ENCODE measurements at places on chromosomes 3 and 15.

DNA sequence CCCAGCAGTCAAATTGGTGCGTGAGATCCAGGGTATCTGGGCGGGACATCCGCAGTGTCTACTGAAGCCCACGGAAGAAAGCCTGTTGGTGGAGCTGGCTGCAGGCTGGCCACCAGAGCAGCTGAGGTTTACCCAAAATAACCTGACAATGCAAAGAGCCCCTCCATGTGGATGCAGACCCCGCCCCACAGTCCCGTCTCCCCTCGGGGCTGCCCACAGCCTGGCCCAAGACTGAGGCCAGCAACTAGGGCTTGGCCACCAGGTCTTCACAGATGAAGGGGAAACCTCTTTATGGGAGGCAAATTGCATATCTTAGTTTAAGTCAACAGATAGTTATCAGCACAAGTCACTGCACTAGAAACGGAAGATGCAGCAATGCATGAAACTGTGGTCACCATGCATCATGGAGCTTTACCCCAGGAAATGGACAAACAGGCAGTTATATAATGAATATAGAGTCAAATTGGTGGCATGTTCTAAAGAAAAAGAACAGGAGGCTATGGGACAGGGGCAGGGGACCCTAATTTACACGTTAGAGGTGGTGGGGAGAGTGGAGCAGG, 86.3 kb downstream of the ARNT2 start:
- no peak for DNase-seq

- DNase-seq: no peak
Observed at GRCh38 chr15:61621146-61621545, 392.0 kb upstream of the RORA start.

DNA sequence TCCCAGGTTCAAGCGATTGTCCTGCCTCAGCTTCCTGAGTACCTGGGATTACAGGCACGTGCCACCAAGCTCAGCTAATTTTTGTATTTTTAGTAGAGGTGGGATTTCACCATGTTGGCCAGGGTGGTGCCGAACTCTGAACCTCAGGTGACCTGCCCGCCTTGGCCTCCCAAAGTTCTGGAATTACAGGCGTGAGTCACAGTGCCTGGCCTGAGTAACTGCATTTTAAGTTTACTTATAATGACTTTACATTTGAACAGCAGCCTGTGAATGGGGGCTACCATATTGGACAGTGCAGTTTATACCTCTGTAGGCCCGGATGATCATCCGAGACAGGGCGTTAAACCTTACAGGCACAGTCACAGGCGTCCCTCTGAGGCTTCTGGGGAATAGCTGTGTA, 24.8 kb downstream of the EAF1 start:
- DNase-seq: no peak

GRCh38 chr15:100096700-100097099, 245.1 kb downstream of the ADAMTS17 start:
- no peak for DNase-seq

DNA sequence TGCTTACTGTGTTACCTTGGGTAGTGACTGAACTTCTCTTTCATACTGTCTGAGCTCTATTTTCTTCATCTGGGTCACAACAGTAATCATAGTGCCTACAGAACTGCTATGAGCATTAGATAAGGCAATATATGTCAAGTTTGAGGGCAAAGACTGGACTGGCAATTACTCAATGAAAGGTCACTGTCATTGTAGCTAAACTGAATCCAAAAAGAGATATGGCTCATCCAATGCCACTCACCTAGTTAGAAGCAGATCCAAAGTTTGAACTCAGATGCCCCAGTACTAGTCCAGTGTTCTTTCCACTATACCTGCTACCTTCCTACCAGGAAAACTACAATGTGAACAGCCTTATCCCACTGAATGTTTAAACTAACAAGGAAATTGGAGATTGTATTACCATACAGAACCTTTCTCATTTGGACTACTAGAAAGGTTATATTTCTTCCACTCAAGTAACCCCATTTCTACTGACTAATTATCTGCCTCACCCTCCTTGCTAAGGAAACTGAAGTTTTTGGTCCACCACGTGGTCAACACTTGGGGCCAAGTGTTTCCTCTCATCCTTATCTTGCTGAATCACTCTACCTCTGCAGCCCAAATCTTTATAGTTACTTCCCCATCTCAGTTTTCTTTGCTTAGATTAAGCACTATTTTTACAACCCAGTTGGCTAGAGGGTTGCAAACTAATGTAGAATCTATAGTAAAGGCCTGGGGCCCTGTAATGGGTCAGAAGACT, 202.3 kb upstream of the LPP start:
- no peak for DNase-seq

DNA sequence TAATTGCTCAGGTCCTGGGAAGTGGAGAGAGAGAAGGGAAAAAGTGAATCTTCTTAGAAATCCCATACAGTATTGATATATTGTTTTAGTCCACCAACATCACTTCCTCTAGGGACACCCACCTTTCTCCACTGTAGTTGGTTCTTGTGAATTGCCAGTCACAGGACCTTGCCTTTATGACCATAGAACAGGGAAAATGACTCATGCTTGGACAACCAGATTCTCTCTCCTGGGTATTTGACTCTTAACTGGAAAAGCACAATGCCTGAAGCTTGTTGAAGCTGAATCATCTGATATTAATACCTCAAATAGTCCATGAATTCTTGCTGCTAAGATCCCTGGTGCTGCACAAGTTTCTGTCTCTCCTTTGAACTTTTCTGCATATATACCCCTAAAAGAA, 32.5 kb upstream of the DCLK3 start:
- DNase-seq: no peak

DNA sequence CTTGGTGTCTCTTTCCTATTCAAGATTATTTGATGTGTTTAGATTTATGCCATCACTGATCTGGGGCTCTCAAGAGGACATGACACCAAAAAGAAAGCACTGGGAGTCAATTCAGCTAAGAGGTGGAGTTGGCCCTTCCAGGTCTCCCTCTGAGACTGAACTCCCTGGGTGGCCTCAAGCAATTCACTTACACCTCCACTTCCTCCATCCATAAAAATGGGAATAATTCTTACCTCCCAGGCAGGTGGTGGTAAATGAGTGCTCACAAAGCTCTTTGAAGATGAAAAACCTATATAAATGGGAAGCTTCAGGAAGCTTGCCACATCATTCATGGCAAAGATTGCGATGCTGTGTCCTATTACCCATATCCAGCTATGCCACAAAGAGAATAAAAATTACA, 59.2 kb upstream of the ICE2 start:
- DNase-seq: no peak

- DNase-seq: no peak
Observed at GRCh38 chr15:100692246-100692645, 89.9 kb downstream of the ASB7 start.

DNA sequence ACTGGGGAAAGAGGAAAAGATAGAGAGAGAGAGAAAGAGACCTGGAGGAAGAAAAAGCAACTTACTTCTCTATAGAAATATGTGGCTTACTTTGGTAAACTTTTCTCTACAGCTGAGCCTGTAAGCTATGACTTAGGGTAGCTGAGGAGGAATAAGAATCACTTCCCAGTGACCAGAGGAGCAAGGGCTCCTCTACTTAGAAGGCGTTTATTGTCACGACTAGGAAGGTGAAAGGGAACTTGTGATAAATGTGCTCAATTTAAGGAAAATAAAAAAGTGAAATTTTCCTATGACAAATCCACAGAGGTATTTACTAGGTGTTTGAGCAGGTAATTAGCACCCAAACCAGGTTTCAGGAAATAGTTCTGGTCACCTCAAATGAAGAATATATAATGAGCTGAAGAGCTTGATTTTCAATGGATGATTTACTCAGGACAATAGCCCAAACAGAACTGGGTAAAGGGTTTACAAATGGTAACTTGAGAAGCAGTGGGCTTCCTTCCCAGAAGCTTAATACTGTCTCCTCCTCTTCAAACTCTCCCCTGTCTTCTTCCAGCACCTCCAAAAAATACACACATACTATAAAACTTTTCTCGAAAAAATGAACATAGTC, 46.1 kb downstream of the SOX2 start:
- no peak for DNase-seq

GRCh38 chr15:92930776-92931175, 30.7 kb downstream of the CHD2 start:
- no peak for DNase-seq

- DNase-seq: no peak
Observed at GRCh38 chr15:53448232-53449015, 311.0 kb downstream of the WDR72 start.

GRCh38 chr3:125322166-125322565, 53.0 kb downstream of the ZNF148 start:
- no peak for DNase-seq

GRCh38 chr3:128231606-128232005, 78.3 kb downstream of the EEFSEC start:
- DNase-seq: no peak

DNA sequence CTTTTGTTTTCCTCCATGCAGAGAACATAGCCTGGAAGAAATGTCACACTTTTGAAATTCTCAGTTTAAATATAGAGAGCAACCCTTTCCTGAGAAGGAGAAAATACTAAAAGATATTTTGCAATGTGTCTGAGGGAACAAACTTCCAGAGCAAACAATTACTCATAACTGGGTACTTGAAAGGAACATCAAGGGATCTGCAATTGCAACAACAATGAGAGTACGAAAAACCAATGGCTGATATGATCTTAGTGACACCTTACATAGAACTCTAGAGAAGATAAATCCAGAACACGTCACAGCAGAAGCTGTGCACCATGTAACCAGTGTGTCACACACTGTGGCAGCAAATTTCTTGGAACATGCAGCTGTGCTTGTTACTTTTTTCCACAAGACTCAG, 14.6 kb upstream of the ARPP21 start:
- no peak for DNase-seq

DNA sequence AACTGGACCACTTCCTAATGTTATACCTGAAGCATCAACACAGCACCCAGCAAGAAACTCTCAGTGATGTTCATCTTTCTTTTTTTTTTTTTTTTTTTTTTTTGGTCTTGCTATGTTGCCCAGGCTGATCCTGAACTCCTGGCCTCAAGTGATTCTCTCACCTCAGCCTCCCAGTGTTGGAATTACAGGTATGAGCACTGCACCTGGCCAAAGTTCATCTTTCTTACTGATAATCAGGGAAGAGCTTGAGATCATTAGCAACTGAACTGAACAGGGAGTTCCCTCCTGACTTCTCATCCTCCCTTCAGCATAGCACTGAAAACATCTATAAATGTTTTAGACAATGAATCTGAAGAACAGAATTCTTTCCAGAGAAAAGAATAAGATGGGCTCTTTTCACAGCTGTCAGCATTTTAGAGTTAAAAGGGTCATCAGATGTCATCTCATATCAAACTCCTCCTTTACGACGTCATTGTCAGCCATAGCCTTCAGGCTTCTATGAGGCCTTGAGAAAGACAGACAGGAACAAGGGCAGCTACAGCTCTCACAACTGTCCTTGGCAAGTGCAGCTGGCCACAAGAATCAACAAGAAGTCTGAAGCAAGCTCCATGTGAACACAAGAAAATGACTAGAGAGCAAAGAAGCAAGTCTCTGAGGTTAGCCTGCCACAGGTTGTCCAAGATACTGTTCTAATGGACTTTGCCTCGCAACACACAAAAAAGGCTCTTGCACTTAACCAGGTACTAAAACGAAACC, 33.8 kb downstream of the SCAP start:
- DNase-seq: no peak

- DNase-seq: peak; percentile 16
Observed at GRCh38 chr3:46898321-46899150, 21.0 kb downstream of the PTH1R start.

- DNase-seq: no peak
Observed at GRCh38 chr3:52149021-52149420, 5.2 kb downstream of the POC1A start.

DNA sequence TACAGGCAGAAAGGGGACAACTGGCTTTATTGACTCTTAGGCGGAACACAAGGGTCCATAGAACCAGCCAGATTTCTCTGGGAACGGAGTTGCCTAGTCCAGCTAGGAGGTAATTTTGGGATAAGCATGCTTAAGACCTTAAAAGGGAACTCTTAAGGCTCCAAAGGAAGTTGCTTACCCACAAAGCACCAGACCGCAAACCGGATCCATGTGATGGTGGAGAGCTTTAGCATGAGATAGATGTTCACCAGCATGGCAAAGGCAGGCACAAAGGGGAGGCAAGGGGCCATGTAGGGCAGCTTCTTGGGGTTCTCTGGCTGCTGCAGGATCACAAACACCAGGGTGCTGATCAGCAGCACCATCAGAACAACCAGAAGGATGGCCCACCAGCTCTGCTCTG, 61.4 kb downstream of the CLDN11 start:
- no peak for DNase-seq

- no peak for DNase-seq
Observed at GRCh38 chr3:47098910-47099309, 65.0 kb downstream of the SETD2 start.

- DNase-seq: no peak
Observed at GRCh38 chr15:93060336-93061248, 28.4 kb downstream of the RGMA start.

- no peak for DNase-seq
Observed at GRCh38 chr3:78732471-78732870, 1035.3 kb downstream of the ROBO1 start.

DNA sequence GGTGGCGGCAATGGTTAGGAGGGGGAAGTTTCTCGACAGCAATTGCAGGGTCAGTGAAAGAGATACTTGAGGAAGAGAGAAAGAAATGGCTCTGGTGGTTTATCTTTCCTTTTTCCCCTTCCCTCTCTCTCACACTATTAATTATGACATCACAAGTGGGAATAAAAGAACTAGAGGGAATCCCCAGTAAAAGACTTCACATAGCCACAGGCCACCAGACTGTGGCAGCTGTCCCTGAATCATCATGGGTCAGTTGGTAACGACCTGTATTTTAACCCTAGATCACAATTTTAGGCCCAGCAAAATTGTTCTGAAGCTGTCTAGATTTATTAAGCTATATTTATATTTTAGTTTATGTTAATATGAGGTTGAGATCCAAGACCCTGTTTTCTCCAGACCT, 40.3 kb downstream of the MBNL1 start:
- no peak for DNase-seq

GRCh38 chr3:128073807-128074206, 21.6 kb downstream of the SEC61A1 start:
- no peak for DNase-seq

DNA sequence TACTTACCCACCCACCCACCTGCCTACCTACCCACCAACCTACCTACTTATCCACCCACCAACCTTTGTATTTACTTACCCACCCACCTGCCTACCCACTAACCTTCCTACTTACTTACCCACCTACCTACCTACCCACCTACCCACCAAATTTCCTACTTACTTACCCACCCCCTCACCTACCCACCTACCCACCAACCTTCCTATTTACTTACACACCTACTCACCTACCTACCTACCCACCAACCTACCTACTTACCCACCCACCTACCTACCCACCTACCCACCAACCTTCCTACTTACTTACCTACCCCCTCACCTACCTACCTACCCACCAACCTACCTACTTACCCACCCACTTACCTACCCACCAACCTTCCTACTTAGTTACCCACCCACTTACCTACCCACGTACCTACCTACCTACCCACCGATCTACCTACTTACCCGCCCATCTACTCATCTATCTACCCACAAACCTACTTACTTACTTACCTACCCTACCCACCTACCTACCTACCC, 179.6 kb downstream of the USP13 start:
- DNase-seq: no peak
